Transverse colon (tissue), 4 donors: ENCODE measurements at places on chromosomes 4 and X.

DNA sequence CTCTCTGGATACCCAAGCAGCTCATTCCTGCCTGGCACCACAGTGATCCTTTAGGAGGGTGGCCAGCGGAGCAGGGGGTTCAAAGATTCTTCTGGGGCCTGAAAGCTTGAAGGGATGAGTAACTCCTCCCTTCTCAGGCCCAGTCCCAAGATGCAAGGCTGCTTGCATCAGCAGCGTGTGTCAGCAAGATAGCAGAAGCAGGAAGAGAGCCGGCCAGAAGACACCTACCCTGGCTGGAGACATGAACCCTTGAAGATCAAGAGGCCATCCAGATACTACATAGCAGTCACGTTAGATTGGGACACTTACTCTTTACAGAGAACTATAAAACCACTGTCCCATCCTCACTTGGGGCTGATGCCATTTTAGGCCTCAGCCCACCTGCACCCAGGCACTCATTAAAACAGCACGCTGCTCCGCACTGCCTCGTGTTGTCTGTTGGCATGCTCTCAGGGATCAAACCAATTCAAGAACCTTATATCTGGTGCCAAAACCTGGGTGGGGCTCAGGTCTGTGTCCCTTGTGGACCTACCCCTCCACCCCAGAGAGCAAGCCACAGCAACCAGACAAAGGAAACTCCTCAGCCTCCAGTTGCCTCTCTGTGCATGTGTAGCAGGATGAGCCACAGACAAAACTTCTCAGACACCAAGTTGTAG lies 6.5 kb downstream of the UGT2B17 start:
- DNase-seq = peak; percentile 10

GRCh38 chr4:2423695-2424094 lies 4.9 kb downstream of the CFAP99 start:
- no peak for DNase-seq

DNA sequence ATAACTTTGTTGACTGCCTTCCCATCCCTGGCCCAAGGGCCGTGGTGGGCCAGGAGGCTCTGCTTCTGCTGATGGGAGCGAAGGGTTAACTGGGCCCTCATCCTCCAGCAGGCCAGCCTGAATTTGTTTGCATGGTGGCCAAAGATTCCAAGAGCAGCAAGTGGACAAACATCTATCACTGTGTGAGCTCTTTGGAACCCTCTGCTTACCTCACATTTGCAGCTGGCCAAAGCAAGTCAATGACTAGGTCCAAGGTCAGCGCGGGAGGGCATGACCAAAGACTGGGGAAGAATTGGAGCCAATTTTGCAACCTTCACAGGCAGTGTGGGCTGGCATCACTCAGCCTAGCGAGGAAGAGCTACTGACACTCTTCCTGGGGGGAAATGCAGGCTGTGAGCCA lies 67.8 kb upstream of the ATP6AP2 start:
- DNase-seq = no peak

- no peak for DNase-seq
Observed at GRCh38 chr4:113541933-113542332, 219.6 kb downstream of the CAMK2D start.

- no peak for DNase-seq
Observed at GRCh38 chr4:138310498-138310897, 68.3 kb upstream of the SLC7A11 start.

DNA sequence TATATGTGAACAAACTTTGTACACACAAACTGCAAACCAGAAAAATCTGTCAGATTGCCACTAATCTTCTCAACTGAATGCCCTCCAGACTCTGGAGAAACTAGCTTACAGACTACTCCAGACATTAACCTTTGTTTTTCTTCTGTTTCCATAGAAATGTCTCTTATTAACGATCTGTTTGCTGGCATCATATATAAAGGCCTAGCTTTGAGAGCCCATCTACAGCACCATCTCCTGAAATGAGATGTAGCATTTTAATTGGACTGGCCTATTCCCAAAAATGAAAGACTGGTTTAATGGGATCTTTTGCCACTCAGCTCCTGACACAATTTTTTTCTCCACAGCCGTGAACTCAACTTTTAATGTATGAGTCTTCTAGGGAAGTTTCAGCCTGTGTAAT lies 266.0 kb upstream of the IL1RAPL1 start:
- no peak for DNase-seq

GRCh38 chrX:64204252-64204651 lies 1.3 kb downstream of the AMER1 start:
- peak; percentile 16 for DNase-seq

GRCh38 chr4:120877021-120877420 lies 45.5 kb downstream of the PRDM5 start:
- no peak for DNase-seq

- DNase-seq = no peak
Observed at GRCh38 chr4:89506866-89507491, 199.4 kb upstream of the GPRIN3 start.

DNA sequence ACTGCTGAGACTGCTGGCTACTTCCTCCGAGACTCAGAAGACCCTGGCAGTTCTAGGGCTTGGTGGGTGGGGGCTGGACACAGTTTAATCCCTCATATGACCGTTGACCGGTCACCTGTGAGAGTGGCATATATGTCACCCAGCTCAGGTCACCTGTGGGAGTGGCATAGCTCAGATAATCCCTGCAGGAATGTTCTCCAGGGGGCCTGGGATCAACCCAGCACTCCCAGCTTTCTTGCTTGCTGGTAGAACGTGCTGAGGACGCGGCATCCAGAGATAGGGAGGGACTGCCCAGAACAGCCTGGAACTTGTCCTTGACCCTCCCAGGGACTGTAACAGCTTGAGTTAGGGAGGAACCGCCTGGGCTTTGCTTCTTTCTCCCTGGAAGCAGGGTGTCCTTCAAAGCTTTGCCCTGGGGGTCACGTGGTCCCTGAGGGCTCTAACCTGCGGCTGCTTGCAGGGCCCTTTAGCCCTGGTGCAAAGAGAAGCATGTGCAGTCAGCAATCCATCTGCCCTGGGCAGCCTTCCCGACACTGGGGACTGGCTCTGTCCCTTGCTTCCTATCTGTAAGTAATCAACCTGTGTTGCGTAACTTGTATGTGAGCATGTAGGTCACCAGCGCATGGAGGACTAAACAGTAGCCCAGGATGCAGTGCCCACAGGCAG lies 55.3 kb downstream of the ZFYVE28 start:
- no peak for DNase-seq

DNA sequence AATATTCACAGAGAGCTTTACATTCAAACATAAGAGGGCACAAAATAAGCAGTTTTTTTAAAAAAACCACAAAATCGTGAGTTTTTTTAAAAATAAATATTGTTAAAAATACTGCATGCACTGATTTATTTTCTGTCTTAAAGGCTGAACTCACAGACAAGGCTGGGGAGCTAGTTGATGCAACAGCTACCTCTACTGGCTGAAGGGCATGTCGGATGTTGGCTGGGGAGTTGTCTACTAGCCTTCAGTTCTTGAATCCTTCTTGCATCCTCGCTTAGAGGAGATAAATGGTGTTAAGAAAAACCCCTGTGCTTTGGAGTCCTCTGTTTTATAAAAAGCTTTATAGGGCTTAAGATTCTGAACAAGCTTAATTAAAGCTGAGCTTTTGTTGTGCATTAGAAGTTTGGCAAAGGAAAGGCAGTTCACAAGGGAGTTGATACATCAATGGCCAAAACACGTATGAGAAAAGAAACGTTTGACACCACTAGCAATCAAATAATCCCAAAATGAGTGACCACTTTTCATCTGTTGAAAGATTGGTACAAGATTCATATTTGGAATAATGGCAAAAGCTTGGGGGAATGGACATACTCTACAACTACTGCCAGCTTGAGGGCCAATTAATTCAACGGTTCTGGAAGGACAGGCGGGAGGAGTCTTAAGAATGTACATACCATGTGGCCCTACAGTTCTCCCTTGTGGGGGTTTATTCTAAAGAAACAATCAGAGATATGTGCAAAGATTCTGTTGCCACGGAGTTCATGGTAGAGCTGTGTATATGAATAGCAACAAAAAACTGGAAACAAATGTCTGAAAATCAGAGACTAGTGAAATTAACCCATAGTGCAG lies 94.7 kb downstream of the SEL1L3 start:
- peak; percentile 37 for DNase-seq

GRCh38 chr4:124321364-124321763 lies 391.2 kb downstream of the ANKRD50 start:
- DNase-seq = no peak

GRCh38 chr4:108834835-108835384 lies 72.1 kb upstream of the ETNPPL start:
- DNase-seq = no peak

- DNase-seq = peak; percentile 84
Observed at GRCh38 chr4:77095101-77095821, 19.5 kb upstream of the CCNI start.

GRCh38 chr4:89158884-89159503 lies 47.7 kb downstream of the TIGD2 start:
- DNase-seq = no peak

GRCh38 chr4:101292214-101292613 lies 55.1 kb downstream of the PPP3CA start:
- DNase-seq = no peak

- no peak for DNase-seq
Observed at GRCh38 chrX:135463937-135464336, 42.2 kb downstream of the SMIM10L2A start.

GRCh38 chr4:128322986-128323385 lies 35.4 kb upstream of the PGRMC2 start:
- no peak for DNase-seq

DNA sequence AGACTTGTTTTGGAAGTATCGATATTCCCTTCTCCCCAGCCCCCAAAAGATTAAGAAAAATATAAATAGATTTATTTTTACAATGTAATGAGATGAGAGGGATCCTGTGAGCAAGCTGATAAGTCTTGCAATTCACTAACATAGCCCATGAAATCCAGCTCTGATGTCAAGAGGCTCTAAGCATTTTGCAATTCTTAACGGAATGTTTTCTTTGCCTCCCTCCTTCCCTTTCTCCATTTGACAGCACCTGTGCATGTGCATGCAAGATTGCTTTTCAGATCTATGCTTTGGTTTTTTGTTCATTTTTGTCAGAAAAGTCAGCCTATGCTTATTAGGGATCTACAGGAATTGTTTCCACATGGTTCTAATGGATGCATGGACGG lies 169.9 kb downstream of the SLIT2 start:
- no peak for DNase-seq

GRCh38 chrX:49039598-49040375 lies 3.4 kb downstream of the TFE3 start:
- peak; percentile 66 for DNase-seq

- no peak for DNase-seq
Observed at GRCh38 chrX:11562570-11562969, 103.2 kb downstream of the ARHGAP6 start.

GRCh38 chrX:141903400-141904155 lies at the start of gene MAGEC1:
Gene MAGEC1 (plus strand): TSS chrX:141903894. CDS start chrX:141905073, 1,179 bp downstream.
- no peak for DNase-seq

- no peak for DNase-seq
Observed at GRCh38 chr4:23931489-23931830, 41.6 kb upstream of the PPARGC1A start.

DNA sequence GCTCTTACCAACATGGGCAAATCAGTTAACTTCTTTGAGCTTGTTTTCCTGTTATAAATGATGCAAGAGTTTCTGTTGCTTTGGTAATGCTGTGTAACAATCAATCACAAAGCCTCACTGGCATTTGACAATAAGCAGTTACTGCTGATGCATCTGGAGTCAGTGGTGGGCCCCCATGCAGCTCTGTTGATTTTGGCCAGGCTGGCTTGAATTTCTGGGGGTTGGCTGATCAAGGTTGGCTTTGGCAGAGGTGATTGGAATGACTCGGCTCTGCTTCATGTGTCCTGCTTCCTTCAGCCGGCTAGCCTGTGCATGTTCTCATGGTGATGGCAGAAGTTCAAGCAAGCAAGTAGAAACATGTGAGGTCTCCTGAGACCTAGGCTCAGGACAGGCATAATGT lies 90.4 kb downstream of the PHEX start:
- no peak for DNase-seq

DNA sequence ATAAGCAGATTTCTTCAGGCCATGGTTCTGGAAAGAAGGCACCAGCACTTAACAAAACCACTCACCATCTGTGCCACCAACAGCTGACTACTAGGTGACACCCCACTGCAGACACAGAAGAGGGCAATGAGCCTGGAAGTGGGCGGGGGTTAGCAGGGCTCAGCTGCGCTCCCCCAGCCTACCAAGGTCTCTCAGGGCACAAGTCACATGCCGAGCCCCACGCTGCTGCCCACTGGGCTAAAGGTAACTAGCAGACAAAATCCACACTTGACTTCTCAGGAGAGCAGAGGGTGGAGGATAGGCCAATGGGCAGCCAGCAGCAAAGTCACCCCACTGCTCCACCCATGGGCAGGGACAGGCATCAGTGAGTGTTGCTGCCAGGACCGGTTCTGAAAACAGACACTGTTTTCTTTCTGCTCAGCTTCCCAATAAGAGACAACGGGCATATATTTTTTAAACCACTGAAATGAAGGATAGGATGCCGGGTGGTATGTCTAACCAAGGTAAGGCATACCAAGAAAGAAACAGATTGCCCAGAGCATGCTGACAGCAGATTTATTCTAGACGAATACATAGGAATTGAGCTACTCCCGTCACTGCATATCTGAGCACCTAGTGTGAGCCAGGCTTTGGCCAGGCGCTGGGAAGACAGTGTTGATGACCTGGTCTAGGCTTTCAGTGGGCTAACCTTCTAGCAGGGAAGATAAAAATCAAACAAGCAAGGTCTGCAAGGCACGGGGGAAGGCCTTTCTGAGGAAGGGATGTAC lies 20.1 kb downstream of the ACSL1 start:
- peak; percentile 44 for DNase-seq

DNA sequence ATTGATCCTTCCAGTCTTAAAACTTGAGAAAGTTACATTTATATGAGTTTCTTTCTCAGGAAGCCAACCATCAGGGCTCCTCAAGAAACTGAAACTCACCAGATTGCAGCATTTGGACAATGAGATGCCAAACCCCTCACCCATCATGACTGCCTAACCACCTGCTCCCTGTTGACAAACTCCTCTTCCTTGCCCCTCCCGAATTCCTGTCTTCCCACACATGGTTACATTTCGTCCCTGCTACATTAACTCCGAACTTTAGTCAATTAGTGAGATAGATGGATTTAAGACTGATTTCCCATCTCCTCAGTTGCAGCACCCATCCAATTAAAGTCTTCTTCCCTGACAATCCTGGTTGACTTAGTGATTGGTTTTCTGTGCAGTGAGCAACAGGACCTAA lies 118.7 kb downstream of the ZNF330 start:
- DNase-seq = no peak

GRCh38 chr4:75004755-75005668 lies 72.1 kb downstream of the PARM1 start:
- DNase-seq = no peak

DNA sequence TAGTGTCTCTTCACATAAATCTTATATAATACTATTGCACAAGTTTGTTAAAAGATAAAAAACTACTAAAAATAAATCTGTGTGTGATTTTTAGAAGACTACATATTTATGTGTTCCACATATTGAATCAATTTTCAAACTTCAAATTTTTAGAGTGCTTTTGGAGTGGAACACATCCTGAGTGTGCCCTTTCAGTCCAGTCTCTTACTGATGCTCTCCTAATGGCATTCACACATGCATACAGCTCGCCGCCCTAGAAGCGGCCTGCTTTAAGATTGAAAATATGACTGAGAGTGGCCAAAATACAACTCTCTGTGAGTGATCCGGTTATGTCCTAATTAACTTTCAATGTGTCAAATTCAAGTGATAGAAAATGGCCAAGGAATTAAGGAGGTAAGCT lies 628.8 kb downstream of the ANKRD50 start:
- DNase-seq = no peak

GRCh38 chr4:25986807-25987206 lies 72.8 kb downstream of the SMIM20 start:
- DNase-seq = no peak

- no peak for DNase-seq
Observed at GRCh38 chrX:15915959-15916703, 61.5 kb upstream of the AP1S2 start.
